ENCODE measurements at places on chromosomes 7 and 10.

DNA sequence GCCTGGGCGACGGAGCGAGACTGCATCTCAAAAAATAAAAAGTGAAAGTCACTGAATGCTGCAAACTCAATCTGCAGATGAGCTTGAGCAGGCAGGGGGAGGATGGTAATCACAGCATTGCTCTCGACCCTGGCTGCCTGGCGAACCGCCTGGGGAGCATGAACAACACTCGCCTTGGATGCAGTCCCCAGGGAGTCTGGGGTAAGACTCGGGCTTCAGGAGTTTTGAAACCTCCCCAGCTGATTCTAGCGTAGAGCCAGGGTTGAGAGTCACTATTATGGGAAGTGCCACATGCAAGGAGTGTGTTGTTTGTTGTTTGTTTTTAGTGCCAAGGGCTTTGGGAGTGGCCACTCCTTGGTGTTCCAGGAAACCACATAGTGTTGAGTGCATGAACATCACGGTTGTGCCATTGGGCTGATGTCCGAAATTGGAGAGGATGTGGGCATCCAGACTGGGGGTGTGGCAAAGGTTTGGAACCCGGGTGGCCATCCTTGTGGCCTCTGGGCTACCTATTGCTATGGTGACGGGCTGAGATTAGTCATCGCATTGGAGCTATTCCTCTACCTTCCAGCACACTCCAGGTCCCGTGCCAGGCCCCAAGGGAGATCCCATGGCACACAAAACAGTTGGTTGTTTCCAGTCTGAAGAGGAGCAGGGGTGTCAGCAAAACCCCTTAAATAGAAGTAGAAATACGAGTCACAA lies 92.6 kb downstream of the RGS10 start:
- peak; percentile 49 for DNase-seq

DNA sequence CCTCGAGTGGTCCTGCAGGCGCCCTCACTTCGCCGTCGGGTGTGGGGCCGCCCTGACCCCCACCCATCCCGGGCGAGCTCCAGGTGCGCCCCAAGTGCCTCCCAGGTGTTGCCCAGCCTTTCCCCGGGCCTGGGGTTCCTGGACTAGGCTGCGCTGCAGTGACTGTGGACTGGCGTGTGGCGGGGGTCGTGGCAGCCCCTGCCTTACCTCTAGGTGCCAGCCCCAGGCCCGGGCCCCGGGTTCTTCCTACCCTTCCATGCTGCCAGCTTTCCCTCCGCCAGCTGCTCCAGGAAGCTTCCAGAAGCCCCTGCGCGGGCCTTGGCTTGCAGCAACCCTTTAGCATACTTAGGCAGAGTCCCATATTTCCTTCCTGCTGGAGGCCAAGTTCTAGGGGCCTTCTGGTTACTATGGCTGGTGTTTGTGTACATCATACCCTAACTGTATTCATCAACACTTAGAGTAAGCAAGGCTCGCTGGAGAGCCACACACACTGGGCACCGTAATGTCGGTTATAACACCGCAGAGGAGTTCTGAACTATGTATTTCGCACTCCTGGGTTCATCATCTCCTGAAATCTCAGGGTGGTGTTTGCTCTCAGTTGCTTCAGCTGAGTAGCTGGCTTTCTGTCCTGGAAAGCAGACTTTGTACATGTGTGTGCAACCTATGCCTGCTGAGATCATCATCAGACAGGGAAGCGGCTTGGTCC lies 471 bp downstream of the MGMT start:
- DNase-seq, result no peak

DNA sequence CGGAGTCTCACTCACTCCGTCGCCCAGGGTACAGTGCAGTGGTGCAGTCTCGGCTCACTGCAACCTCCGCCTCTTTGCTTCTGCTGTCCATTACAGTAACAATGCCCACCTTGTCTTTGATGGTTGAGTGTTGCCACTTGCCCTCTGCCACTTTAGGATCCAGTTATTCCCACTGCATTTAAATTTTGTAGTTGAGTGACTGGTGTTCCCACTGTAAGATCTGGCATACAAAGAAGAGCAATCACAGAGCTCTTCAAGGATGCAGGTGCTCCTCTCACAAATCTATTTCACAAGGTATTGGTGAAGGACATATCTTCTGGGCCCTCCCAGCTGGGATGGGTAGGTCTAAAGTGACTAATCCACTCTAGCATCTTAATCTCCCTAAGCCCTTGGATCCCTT lies 12.6 kb downstream of the PTER start:
- DNase-seq, result no peak

- DNase-seq, result no peak
These were observed 12.8 kb downstream of the AGBL3 start for GRCh38 chr7:134999136-134999535.

- DNase-seq, result no peak
These were observed 16.5 kb downstream of the GRIFIN start for GRCh38 chr7:2459674-2460073.

- no peak for DNase-seq
These were observed 9.9 kb upstream of the TM9SF3 start for GRCh38 chr10:96596422-96597407.

GRCh38 chr10:30963992-30964930 lies 67.4 kb downstream of the ZNF438 start:
- DNase-seq, result no peak

DNA sequence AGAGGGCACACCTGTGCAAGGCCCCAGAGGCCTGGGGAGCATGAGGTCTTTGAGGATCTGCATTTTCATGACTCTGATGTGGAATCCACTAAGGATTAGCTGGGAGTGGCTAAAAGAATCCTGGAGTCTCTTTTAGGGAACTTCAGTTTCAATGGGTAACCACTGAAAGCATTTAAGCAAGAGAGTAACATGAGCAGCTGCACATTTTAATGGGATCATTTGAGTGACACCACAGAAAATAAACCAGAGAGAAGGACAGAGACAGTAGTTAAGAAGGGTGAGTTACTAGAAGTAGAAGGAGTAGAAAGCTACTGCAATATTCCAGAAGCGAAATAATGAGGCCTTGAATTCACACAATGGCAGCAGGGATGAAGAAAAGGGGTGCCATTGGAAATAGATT lies 5.2 kb downstream of the GOT1 start:
- DNase-seq, result no peak

DNA sequence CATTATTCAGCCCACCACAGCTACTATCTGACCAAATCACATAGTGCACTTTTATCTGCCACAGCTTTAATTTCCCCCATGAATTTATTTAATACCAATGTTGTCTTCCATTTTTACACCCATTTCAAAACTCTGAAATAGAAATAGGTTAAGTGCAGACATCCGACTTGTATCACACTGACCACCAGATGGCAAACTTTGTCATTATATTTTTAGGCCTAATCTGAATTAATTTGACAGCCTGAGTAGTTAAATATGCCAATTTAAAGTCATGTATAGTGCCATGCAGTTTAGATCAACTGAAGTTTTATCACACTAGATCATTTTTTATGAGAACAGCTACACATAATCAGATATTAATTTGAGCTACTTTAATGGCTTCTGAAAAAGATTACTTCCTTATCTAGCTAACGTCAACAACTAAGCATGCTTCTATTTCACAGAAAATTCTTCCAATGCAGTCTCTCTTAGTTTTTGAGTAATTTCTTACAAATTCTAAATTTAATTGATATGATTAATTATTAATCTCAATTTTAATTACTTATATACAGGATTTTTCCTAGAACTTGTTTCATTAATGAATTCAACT lies 566.4 kb downstream of the GFRA1 start:
- peak; percentile 51 for DNase-seq

DNA sequence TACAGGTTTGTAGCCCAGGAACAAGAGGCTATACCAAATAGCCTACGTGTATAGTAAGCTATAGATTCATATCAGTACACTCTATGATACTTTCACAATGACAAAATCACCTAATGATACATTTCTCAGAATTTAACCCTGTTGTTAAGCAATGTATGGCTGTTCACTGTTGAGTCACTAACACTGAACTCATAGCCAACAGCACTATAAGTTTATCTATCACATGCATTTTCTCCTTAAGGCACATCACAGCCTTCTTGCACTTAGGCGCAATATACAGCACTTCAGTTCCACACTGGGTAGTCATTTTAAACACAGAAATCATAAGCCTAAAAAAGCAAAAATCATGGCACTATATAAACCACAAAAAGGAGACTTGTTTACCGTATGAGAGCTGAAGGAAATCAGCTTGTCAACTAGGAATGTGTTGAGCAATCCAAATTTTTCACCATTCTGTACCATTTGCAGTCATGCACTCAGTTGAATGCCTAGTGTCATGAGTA lies 45.6 kb downstream of the ZNF438 start:
- DNase-seq, result no peak

- no peak for DNase-seq
These were observed 4.9 kb downstream of the OPN4 start for GRCh38 chr10:86659161-86659691.

GRCh38 chr7:155643804-155644177 lies 670 bp upstream of the RBM33 start:
- DNase-seq, result no peak

- DNase-seq, result no peak
These were observed 33.1 kb downstream of the NACAD start for GRCh38 chr7:45055594-45056219.

GRCh38 chr7:16993543-16993942 lies 111.8 kb upstream of the AGR3 start:
- no peak for DNase-seq

- no peak for DNase-seq
These were observed 174.6 kb upstream of the TARP start for GRCh38 chr7:38448054-38448453.

- DNase-seq, result peak; percentile 52
These were observed 104.9 kb upstream of the ACBD5 start for GRCh38 chr10:27345455-27345920.

GRCh38 chr7:30896036-30896435 lies 15.6 kb upstream of the AQP1 start:
- no peak for DNase-seq

DNA sequence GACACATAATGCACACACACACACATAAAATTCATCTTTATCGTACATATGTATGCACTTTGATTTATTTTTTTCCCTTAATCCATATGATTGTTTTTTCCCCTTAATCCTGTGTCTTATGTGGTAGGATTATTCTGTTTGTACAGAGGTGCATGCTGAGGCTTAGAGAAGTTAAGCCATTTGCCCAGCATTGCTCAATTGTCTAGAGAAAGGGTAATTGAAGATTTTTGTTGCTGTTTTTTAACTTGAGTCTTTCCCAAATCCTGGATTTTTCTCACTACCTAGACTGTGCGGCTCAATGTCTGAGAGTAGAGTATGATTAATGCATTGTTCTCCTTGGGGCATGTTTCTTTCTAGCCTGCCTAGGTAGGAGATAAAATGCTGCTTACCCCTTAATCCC lies 35.0 kb downstream of the WBP1L start:
- DNase-seq, result no peak

GRCh38 chr7:81846398-81846797 lies 76.6 kb upstream of the HGF start:
- peak; percentile 89 for DNase-seq

DNA sequence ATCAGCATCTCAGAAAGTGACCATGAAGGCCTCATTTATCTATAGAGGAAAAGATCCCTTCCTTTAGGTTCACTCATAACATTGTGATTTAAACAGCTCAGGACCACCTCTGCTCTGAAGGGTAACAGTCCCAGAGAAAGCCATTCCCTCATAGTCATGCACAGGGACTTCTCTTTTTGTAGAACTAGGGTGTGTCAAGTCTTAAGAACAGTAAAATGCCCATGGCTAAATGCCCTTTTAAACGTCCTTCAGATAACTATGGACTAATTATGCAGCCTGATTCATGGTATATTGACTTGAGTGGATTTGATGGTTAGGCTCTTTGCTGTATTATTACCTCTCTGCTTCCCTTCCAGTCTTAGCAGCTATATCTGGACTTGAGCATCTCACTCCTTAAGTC lies 337.8 kb downstream of the SORCS1 start:
- DNase-seq, result no peak

DNA sequence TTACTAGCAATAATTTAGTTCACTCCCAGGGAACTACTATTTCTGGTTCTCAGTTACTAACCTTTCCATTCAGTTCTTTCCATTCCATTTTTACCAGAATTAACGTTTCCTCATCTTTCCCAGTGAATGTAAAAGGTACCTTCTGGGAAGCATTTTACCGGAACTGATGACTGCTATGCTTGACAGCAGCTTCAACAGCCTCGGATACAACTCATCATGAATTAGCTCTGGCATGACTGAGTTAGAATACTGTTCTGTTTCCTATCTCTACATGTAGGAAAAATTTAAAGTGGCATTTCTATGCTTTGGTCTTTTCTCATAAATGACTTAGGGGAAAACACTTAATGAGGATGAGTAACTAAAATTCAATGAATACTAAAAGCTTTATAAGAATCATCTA lies 18.6 kb downstream of the TAS2R41 start:
- no peak for DNase-seq

DNA sequence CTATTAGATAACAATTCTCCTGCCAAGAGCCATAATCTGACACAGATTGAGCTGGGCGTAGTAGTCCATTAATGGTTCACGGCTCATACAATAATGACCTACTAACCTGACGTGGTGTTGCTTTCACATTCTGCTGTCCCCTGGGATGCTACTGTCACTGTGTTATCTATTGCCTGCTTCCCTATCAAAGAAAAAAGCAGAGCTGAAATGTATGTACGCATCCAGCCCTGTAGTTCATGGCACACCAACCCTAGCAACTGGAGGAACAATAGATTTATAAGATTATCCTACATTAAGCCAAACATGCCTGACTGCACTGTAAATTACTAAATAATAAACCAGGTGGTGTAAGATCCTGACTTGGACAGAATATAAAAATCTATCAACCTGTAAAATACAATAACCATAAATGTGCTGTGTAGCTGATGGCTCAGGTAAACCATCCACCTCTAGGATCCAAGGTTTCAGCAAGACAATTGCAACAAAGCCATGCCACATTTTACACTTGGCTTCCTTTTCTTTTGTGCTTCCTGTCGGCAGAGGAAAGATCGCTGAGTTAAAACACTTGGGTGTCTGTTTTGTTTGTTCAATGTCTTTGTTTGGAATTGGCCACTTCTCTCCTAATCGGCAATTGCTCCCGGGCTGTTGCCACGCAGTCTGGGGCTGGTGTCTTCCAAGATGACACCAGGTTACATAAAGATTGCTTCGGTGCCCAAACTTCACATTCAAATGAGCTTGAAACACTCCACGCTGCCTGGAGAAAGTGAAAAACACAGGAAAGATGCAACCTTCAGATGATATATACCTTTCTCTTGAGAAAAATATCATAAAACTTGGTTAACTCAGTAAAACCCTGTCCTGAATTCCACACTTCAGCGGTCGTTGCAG lies 143.9 kb upstream of the MGMT start:
- no peak for DNase-seq

DNA sequence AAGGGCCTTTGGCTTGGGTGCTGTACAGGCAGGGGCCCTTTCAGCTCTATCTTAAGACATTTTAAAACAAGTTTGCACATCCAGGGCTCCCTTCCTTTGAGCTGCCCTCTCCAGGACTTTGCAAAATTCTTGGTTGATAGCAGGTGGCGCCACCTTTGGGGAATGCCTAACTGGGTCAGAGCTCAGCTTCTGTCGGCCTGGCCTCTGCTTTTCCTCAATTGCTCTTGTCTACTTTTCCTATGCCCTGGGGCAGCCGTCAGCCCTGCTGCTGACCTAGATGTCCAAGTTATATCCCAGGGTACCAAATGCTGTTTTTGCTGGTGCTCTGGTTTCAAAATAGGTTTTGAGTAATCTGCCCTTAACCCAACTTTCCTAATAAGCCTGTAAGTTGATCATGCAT lies 65.8 kb downstream of the APBB1IP start:
- DNase-seq, result peak; percentile 14

- DNase-seq, result no peak
These were observed 15.5 kb downstream of the ARMH3 start for GRCh38 chr10:102040305-102041050.

- DNase-seq, result no peak
These were observed 128.7 kb upstream of the LYZL1 start for GRCh38 chr10:29160150-29160617.

Measured in NAMALWA (cell line).